Stimulated activated CD8-positive, alpha-beta memory T cell treated with anti-CD3 and anti-CD28 coated beads, Interleukin-7, amount 100 ng/mL, for 1 hour (primary cell): ENCODE measurements at places on chromosomes 7 and 10.

GRCh38 chr7:130945411-130945811 is 211.4 kb upstream of the KLF14 start:
- DNase-seq: no peak

GRCh38 chr7:78254726-78255055 is 456.1 kb downstream of the PHTF2 start:
- DNase-seq: no peak

DNA sequence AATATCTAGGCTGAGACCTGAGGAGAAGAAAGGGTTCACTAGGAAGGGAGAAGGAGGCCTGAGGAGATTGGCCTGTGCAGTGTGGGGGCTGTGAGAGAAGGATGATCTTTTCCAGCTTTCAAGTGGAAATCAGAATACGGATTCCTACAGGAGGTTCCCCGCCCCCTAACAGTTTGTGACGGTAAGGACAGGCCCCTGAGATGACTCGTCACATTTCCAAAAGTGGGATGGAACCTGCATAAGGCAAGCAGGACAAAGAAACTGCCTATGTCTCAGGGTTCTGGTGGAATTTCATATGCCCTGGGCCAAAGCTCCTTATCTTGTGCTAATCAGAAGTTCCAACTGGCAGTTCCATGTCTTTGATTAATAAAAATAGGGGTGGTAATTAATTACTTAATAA is 275.6 kb downstream of the SNX10 start:
- no peak for DNase-seq

DNA sequence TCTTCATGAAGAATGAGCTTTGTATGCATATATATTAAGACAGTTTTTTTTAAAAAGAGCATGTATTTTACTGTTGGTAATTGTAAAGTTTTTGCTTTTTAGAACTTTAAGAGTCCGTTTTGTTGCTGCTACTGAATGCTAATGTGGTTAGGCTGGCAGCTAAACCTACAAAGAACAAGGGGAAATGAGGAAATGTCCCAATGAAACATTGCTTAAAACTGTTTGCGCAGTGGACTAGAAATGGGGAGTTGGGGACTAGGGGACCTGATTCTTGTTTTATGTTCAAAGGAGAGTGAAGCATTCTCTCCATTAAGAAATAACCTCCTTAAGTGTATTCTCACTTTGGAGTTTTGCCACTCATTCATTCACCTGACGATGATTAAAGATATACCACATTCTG is 5.7 kb downstream of the NRF1 start:
- no peak for DNase-seq

DNA sequence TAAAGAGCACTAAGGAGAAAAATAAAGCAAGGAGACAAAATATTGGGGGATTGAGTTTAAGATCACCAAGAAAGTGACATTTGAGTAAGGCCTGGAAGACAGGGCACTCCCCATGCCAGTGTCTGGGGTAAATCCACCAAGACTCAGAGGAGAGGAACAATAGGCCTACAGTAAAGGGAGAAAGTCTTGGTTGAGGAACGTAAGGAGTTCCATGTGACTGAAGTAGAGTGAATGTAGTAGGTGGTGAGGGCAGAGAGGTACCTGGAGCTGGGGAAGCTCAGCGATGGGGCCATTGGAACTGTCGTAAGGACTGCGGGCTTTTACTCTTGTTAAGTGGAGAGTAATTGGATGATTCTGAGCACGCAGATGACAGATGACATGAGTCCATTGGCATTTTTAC is 69.4 kb downstream of the CPED1 start:
- DNase-seq: no peak

DNA sequence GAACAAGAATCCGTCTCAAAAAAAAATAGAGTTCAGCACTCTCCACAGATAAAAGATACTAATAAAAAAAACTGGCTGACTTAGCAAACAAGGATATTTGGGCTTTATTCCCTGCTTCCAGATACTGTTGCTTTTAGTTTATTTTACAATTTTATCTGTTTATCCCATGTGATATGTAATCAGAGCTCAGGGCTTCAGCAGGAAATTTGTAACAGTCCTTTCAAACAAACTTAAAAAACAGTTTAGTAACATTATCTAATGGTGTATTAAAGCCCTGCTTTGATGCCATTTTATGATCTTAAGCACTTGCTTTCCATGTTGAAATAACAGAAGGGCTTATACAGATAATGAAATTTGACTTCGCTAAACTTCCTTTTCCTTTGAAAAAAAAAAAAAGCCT is 28.1 kb downstream of the DCLRE1A start:
- DNase-seq: no peak

DNA sequence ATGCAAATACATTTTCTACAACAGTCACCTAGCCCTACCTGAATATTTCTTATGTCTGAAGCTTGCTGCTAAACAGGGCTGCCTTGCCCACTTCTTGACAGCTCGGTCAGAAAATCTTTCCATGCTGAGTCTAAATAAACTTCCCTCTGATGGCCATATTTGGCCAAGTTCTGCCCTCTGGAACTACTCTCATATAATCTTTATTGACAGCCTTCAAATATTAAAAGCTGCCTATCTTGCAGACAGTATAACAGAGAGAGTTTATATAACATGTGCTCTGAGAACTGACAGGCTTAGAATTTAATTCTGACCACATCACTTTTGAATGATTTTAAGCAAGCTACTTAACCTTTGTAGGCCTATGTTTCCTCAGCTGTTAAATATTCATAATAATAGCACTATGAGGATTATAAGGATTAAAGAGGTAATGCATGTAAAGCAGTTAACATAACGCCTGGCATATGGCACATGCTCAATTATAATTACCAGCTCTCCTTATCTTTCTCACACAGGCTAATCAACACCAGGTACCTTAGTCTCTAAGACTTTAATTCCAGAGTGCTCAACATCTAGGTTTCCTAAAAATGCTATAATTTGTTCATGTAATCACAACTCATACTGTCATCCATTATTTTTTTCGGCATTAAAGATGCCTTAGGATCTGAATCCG is 334.1 kb downstream of the HPSE2 start:
- DNase-seq: no peak

DNA sequence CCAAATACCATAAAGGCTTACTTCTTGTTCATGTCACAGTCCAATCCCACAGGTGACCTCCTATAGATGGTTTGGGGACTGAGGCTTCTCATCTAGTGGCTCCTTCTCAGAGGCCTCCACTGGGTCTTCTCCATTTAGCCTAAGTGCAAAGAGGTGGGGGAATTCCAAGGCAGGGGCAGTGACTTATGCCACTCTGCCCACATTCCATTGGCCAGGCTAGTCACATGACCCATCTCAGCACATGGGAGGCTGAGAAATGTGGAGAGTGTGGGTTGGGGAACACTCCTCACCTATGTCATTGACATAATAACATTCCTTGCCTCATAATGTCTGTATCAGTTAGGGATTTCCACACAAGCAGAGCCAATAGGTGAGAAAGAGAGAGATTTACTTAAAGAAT is 104.3 kb upstream of the PLXNA4 start:
- DNase-seq: no peak

- no peak for DNase-seq
These were observed 64.1 kb downstream of the P4HA1 start for GRCh38 chr10:73032536-73032935.

DNA sequence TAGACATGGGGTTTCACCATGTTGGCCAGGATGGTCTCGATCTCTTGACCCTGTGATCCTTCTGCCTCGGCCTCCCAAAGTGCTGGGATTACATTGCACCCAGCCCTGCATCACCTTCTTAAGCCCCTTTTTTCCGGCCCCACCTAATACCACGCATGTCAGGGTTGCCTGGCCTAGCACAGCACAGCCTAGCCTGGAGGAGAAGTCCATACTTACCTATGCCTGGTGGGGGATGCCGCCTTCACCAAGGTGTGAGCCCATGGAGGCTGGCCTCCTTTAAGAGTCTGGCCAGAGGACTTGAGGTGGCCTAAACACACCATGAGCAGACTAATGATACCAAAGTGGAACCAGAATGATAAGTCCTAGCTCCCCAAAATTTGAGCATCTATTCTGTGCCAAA is 22.0 kb upstream of the CUX1 start:
- DNase-seq: no peak

DNA sequence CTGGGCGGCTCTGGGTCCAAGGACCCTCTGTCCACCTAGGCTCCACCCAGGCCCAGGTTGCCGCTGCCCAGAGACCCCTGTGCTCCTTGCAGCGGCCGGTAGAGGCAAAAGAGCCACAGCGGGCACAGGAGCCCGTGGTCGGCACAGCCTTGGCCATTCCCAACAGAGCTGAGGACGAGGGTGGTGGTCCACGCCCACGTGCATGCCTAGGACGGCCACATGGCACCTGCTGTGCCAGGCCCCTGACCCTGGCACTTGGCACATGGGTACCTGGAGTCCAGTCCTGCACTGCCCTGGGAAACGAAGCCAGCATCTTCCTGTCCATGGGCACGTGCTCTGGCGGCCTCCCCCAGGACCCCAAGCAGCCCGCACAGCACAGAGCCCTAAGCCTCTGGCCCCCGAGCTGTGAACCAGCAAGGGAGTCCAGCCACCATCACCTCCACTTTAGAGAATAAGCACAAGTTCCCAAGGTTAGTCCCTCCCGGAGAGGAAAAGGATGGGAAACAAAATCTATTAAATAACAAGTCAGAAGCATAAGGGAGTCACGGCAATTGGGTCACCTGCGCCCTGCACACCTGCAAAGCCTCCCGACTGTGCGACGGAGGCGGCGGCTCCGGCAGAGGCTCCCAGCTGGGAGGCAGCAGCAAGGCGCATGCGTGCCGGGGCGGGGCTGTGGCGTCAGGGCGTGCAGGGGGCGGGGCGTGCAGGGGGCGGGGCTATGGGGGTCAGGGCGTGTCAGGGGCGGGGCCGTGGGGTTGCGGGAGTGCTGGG is 59.1 kb downstream of the STK32C start:
- DNase-seq: peak; percentile 53

DNA sequence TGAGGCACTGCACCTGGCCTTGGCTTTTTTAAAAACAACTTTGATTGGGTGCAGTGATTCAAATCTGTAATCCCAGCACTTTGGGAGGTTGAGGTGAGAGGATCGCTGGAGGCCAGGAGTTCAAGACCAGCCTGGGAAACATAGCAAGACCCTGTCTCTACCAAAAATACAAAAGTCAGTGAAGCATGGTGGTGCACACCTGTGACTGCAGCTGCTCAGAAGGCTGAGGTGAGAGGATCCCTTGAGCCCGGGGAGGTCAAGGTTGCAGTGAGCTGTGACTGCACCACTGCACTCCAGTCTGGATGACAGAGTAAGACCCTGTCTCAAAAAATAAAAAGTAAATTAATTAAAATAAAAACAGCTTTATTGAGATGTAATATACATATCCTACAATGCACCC is 84.9 kb downstream of the NPTX2 start:
- no peak for DNase-seq

GRCh38 chr7:150943453-150943814 is 34.7 kb downstream of the KCNH2 start:
- no peak for DNase-seq

DNA sequence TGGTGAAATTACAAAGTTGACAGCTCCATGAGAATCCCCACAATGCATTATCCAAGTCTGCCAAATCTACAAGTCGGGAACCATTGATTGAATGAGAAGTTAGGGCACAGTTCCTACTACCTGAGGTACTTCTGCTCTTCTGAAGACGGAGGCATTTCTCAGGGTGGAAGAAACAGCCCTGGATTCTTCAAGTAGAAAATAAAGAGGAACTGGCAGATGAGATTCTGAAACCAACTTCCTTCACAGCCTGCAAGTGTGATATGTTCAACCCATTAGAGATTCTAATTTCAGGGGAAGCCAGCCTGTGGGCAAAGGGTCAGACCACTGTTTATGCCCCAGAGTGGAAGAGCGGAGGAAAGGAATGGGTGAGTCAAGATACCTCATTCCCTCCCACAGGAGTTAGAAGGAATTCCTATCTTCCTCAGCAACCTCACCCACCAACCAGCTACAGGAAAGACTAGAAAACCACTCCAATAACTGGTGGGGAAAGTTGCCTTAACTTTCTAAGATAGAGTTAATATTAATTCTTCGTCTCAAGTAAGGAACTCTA is 50.5 kb upstream of the BMPER start:
- no peak for DNase-seq

- DNase-seq: no peak
These were observed 346.0 kb upstream of the BMPER start for GRCh38 chr7:33559324-33559710.

GRCh38 chr7:44391746-44392617 is 66.6 kb upstream of the CAMK2B start:
- DNase-seq: no peak

DNA sequence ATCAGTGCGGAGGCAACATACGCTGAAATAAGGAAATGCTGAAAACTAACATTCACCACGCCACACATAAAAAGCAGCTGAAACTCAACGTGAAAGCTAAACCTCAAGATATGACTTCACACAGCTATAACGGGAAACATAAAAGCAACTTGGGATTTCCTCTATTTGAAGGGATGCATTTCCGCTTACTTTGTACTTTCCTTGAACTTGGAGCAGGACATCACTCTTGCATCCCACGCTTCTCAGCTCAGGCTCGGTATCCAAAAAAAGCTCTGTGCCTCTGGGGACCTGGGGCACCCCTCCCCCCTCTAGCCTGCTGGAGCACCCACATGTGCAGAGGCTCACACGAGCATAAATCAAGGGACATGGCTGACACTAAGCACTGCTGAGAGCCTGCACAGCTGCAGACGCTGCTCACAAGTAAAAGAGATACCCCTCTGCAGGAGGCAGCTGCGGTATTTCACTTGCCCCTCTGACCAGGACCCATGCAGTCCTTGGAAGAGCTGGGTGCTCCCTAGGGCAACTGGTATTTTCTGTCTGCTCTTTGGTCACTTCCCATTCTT is 34.2 kb downstream of the PARD3 start:
- no peak for DNase-seq

GRCh38 chr10:103082683-103083082 is 110.4 kb downstream of the NT5C2 start:
- no peak for DNase-seq

- DNase-seq: no peak
These were observed 63.6 kb upstream of the IFRD1 start for GRCh38 chr7:112386619-112387018.

- DNase-seq: no peak
These were observed 409.4 kb downstream of the EXOC4 start for GRCh38 chr7:133662276-133662675.

- DNase-seq: no peak
These were observed 188.5 kb upstream of the PLXNA4 start for GRCh38 chr7:132764762-132765161.

- no peak for DNase-seq
These were observed 112.7 kb downstream of the ICA1 start for GRCh38 chr7:8149222-8149621.

- no peak for DNase-seq
These were observed 9.7 kb downstream of the GBX1 start for GRCh38 chr7:151157645-151158329.

GRCh38 chr10:69317175-69317604 is 38.9 kb downstream of the HK1 start:
- no peak for DNase-seq
